ENCODE measurements at places on chromosomes 3 and 15.

- no peak for DNase-seq
Observed at GRCh38 chr3:19046440-19046839, 101.9 kb upstream of the KCNH8 start.

DNA sequence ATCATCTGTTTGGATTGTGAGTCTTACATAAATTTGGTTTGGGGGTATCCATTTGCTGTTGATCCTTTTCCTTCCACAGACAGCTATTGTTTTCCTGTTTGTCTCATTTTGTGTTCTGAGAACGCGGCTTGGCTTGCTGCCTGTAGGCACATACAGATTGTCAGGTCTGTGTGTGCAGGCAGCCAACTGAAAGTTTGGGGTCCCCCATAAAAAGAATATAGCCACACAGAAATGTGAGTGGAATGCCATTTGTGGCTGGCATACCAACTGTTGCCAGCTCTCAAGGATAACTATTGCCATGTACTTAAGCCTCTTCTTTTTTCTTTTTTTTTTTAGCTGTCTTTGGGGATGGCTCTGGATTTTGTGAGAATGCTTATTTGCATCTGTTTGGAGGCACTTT, 1308.0 kb downstream of the ROBO1 start:
- DNase-seq = no peak

DNA sequence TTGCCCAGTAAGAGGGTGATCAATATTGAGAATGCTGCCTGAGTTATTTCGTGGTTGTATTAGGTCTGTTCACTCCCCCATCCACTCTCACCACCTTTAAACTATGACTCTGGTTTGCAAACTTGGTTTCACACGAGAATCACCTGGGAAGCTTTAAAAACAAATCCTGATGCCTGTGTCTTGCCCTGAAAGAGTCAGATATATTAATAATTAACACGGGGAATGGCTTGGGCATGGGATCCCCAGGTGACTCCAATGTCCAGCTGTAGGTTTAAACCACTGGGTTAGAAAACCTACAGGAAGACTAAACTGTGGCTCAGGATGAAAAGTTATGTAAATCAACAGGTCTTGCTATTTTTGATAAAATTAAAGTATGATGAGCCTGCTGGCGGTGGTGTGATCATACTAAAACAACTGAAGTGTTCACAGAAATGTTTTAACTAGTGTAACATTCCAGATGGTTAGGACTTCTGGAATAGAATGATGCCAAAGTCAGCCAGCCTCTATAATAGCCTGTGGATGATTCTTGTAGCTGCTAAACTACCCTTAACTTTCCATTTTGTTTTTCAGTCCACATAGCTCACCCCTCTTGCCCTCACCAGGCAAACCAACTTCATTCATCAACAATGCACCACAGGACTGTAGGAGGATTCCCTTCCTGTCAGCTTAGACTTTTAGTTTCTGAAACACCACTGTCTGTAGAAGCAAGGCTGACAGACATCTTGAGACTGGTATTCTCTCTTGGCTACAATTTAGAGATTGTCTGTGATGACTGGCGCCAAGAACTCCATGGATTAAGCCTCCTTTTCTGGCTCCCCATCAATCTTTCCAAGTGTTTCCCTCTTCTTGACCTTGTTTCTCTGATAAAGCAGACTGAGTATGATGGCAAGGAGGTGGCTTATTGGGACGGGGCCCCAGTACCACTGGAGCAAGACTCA, 119.1 kb upstream of the ADAMTS9 start:
- DNase-seq = no peak

- DNase-seq = no peak
Observed at GRCh38 chr3:53346514-53346913, 829 bp downstream of the DCP1A start.

DNA sequence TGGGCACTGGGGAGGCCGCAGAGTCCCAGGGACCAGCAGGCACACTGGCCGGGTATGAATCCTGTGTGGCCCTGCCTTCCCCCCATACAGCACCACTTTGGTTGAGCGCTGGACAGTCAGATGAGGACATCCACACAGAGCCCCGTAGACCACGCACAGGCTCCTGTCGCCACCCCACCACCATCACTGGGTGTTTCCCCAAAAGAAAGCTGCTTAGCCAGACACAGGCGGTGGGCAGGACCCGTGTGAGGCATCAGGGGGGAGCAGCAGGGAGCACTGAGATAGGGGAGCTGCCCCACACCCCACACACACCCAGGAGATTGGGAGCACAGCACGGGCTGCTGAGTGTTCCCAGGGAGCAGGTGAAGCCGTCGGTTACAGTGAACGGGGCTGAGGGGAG, 42.4 kb upstream of the SLC41A3 start:
- no peak for DNase-seq

- no peak for DNase-seq
Observed at GRCh38 chr3:55558316-55558715, 71.2 kb upstream of the WNT5A start.
